Psoas muscle (tissue), 8 donors: ENCODE measurements at places on chromosomes 4 and X. TPM values are rescaled to one million over a fixed set of nuclear protein-coding genes. Genes with fewer than 3 reads are reported as not detected.

The ANK2 gene
- 78.5 TPM for total RNA-seq

The PCDH7 gene
- total RNA-seq, result 0.62 TPM

The S100G gene
- not detected for total RNA-seq

The GAGE12H gene
- not detected for total RNA-seq

- DNase-seq, result no peak
Observed at GRCh38 chr4:176443117-176443516, 123.4 kb downstream of the SPCS3 start.

- peak; percentile 48 for DNase-seq
Observed at GRCh38 chrX:152904151-152905080, 6.5 kb downstream of the ZNF185 start.

DNA sequence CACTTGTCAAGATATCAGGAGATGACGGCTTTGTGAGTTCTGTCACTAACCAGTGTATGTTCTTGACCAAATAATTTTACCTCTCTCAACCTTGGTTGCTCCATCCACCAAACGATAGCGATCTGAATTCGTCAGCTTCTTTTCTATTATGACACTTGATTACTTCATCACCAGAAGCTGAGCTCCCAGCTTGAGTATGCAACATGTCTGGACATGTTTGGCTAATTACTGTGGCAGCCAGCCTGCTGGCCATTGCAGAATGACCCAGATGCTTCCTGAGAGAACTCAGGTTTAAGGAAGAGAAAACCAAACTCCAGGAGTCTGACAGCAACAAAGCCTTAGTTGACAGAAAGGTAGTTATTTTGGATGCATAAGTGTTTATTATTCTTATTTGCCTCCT is 46.4 kb upstream of the PARM1 start:
- no peak for DNase-seq

DNA sequence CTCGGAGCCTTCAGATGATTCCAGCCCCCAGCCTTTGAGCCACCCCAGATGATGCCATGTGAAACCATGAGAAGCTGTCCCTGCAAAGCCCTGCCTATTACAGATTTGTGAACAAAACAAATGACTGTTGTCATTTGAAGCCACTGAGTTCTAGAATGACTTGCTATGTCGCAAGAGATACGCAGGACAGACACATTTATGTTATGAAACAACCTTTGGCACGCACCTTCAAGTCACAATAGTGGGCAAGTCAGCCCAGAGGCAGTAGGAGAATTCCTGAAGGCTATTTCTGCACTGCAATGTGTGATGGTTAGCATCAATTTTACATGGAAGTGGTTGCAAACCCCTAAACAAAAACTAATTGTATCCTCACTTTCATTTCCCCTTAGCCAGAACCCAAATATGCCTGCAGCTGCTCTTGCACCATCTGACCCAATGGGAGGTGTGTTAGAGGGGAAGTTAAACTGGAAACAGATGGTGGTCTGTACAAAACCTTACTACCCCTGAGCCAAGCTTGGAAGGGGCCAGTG is 174.4 kb upstream of the ATP6AP2 start:
- no peak for DNase-seq

GRCh38 chrX:150167482-150168324 is 195.4 kb upstream of the MAMLD1 start:
- no peak for DNase-seq

- no peak for DNase-seq
Observed at GRCh38 chr4:104860238-104861123, 286.2 kb upstream of the TET2 start.

GRCh38 chr4:168317621-168318020 is 931 bp downstream of the DDX60 start:
- DNase-seq, result no peak

GRCh38 chr4:26634237-26634636 is 50.4 kb downstream of the TBC1D19 start:
- DNase-seq, result no peak

DNA sequence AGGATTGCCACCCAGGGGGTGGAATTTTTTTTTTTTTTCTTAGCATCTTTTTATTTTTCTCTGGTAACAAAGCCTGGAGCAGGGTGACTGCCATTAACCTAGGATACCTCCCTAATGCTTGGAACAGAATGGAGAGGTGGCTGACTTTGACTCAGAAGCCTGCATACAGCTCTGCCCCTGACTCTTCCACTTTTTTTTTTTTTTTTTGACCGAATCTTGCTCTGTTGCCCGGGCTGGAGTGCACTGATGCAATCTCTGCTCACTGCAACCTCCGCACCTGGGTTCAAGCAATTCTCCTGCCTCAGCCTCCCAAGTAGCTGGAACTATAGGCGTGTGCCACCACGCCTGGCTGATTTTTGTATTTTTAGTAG is 341 bp upstream of the SLC2A9 start:
- DNase-seq, result no peak
